Esophagus muscularis mucosa (tissue), 4 donors: ENCODE measurements at places on chromosomes 1 and 21. TPM values are rescaled to one million over a fixed set of nuclear protein-coding genes. Genes with fewer than 3 reads are reported as not detected.

DNA sequence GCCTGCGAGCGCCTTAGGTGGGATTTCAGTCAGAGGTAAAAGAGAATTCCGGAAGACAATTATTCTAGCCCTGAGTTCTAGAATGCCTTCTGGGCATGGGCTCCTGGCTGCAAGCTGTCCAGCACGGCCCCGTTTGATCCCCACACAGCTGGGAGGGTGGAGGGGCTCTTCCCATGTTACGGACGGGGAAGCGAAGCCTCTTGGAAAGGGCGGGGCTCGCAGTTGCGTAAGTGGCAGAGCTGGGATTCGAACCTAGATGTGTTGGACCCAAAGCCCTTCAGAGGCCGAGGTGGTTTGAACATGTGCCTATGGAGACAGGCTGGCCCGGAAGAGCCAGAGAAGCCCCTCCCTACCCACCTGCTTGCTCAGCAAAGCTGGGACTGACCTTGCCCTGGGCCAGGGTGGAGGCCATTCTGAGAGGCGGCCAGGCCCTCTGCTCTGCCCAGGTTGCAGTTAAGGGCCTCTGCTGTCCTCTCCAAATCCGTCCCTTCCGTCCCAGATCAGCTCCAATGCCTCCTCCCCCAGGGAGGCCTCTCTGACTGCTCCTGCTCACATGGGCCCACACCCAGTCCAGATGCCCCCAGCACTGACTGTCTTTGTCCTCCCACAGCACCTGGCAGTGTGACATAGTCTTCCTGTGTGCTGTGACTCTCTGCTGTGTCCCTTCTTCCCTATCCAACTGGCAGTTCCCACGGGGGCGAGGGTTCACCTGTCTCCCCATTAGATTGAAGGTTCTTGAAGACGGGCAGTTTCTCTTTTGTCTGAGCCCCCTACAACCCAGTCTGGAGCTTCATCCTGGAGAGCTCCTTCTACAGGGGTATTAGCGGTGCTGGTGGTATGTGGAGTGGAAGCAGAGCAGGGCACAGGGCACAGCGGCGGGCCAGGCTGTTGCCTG is 1.2 kb upstream of the HSPB7 start:
- no peak for DNase-seq
- H3K4me1 ChIP-seq = peaks cover 32% of the 10 kb centered on the region
- peak overlapping the region; percentile 99 for H3K27ac ChIP-seq
- H3K27me3 ChIP-seq = no peaks in the 10 kb centered on the region

DNA sequence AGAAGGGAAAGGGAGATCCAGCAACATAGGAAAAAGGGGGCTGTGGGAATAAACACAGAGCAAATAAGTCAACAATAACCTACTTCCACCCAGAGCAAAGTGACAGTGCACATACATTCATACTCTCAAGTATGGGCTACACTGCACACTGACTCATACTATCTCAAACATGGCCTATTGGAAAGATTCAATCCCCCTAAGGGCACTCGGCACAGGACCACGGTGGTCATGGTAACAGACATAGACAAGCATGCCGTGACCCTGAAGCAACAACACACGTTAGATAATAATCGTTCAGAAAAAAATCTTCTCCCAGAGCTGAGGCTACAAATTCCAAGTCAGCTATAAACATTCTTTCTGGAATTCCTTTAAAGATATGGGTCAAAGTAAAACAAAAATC is 16.8 kb upstream of the JAK1 start:
- DNase-seq = no peak
- no peaks in the 10 kb centered on the region for H3K36me3 ChIP-seq
- H3K27me3 ChIP-seq = no peaks in the 10 kb centered on the region
- no peak overlapping the region for H3K4me3 ChIP-seq

DNA sequence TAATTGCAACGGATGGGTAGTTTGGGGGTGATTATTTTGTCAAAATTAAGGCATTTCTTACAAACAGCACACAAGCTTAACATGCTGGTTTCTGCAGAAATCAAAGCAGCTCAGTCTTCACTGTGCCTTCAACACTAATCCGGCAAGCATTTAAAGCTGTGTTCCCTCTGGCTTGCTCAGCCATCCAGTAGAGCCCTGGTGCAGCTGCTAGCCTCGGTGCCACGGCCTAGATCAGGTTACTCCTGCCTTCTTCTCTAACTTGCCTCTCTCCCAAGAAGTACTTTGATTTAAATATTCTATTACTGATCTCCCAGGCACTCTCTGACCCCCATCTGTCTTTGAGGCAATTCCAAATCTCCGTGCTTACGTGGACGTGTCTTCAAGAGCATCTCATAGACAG is 85.6 kb downstream of the GREM2 start:
- no peak overlapping the region for H3K27ac ChIP-seq
- H3K36me3 ChIP-seq = no peaks in the 10 kb centered on the region
- no peaks in the 10 kb centered on the region for H3K27me3 ChIP-seq
- no peak overlapping the region for H3K4me3 ChIP-seq

DNA sequence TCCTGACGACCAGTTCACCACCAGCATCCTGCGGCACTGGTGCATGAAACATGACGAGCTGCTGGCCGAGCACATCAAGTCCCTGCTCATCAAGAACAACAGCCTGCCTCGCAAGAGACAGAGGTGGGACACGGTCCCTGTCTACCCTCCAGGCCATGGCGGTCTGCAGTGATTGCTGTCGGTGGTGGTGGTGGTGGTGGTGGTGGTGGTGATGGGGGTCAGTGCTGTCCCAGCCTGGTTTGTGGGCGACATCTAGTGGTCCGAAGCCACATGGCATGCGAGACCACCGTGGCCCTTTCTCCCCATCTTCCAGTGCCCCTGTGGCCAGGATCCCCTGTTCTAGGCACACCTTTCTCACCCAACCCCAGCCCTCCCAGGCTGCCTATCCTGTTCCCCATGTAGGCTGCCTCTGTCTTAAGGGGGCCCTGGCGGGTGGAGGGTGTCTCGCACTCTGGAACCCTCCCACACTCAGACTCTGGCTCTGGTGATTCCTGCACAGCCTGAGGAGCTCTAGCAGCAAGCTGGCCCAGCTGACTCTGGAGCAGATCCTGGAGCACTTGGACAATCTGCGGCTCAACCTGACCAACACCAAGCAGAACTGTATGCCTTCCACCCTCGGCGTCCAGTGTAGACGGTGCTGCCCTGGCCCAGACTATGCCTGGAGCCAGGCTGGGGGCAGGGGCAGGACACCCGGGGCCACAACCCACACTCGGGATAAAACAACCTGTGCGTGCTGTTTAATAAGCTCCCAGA is 3.2 kb upstream of the SLC27A3 start:
- H3K27ac ChIP-seq = peak overlapping the region; percentile 38
- no peak overlapping the region for H3K4me3 ChIP-seq
- peaks cover 64% of the 10 kb centered on the region for H3K4me1 ChIP-seq
- no peaks in the 10 kb centered on the region for H3K27me3 ChIP-seq
- no peak for DNase-seq

GRCh38 chr21:45138199-45139002 is 64.0 kb downstream of the ADARB1 start:
- no peak for DNase-seq
- peaks cover 4% of the 10 kb centered on the region for H3K4me1 ChIP-seq
- H3K27ac ChIP-seq = peak overlapping the region; percentile 50
- no peak overlapping the region for H3K4me3 ChIP-seq
- no peaks in the 10 kb centered on the region for H3K27me3 ChIP-seq

- H3K36me3 ChIP-seq = no peaks in the 10 kb centered on the region
- H3K27me3 ChIP-seq = no peaks in the 10 kb centered on the region
- DNase-seq = no peak
- peaks cover 19% of the 10 kb centered on the region for H3K4me1 ChIP-seq
- H3K4me3 ChIP-seq = no peak overlapping the region
Measured at GRCh38 chr1:172185211-172185610, 235.3 kb upstream of the C1orf105 start.

- H3K36me3 ChIP-seq = no peaks in the 10 kb centered on the region
- H3K4me3 ChIP-seq = no peak overlapping the region
- no peaks in the 10 kb centered on the region for H3K4me1 ChIP-seq
- H3K27ac ChIP-seq = no peak overlapping the region
- peak; percentile 81 for DNase-seq
Measured at GRCh38 chr1:169044296-169044695, 62.2 kb upstream of the ATP1B1 start.

FCRL6 gene
- 0.45 TPM for total RNA-seq

SLC9C2 gene
- total RNA-seq = not detected
